ENCODE measurements at places on chromosomes 1 and 21.

- no peak for DNase-seq
These were observed 457 bp downstream of the TRAPPC3 start for GRCh38 chr1:36148821-36149236.

- no peak for DNase-seq
These were observed 60.7 kb downstream of the SH3GLB1 start for GRCh38 chr1:86765073-86765472.

- DNase-seq, result peak; percentile 79
These were observed 42.7 kb upstream of the SLC16A1 start for GRCh38 chr1:112998592-112999235.

GRCh38 chr1:23370709-23371584 is 1.3 kb upstream of the ZNF436 start:
- no peak for DNase-seq
